ENCODE measurements at places on chromosomes 3 and 15.

DNA sequence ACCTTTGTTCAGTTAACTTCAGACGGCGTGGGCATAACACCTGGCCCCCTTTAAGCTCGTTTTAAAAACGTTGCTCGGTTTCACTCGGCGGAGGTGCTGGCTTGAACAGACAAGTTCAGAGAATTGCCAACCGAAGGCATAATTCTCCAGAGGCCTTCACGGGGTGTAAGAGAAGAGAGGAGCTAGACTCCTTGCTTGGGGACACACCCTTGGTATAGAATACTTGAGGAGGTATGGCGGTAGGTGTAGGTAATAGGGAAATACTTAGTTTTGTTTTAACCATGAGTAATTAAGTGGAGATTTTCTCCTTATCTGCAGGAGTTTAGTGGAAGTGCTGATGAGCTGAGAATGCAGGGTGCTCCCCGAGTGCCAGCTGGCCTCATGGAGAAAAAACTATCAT, 921 bp downstream of the FBXL2 start:
- DNase-seq: no peak

- no peak for DNase-seq
Observed at GRCh38 chr15:44015545-44016305, 179.3 kb downstream of the FRMD5 start.

- no peak for DNase-seq
Observed at GRCh38 chr3:59879031-59879581, 829.3 kb upstream of the CFAP20DC start.

DNA sequence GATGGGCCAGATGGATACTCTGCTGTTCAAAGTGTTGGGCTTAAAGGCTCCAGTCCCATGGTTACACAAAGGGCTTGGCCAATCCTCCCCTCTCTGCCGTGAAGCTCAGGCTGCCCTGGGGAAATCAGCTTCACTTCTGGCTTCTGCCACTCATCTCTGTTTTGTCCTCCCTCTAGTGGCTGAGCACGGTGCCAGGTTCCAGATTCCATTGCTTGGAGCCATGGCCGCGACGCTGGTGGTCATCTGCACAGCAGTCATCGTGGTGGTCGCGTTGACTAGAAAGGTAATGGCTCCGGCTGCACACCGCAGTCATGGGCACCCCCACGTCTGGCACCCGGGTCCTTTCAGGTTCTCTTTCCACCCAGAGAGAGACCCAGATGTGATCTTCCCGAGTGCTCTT, 5.6 kb downstream of the TIGIT start:
- no peak for DNase-seq

- DNase-seq: no peak
Observed at GRCh38 chr3:141191097-141191749, 40.4 kb upstream of the PXYLP1 start.

DNA sequence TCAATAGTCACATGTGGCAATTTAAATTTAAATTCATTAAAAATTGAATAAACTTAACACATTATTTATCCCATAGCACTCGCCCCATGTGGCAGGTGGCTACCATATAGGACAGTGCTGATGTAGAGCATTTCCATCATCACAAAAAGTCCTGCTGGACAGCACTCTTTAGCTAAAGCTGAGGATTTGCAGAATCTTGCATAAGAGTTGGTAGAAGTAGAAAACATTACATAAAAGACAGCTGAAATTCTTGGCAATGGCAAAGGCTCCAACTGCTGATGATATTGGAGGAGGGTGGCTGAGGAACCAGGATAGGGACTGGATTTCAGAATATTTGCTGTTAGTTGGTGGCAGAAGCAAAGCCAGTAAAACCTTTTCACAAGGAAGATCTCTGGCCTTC, 230.7 kb upstream of the SATB1 start:
- DNase-seq: no peak

- no peak for DNase-seq
Observed at GRCh38 chr15:98815207-98815606, 166.9 kb downstream of the IGF1R start.

- no peak for DNase-seq
Observed at GRCh38 chr15:65421360-65422215, 1.2 kb downstream of the IGDCC4 start.

DNA sequence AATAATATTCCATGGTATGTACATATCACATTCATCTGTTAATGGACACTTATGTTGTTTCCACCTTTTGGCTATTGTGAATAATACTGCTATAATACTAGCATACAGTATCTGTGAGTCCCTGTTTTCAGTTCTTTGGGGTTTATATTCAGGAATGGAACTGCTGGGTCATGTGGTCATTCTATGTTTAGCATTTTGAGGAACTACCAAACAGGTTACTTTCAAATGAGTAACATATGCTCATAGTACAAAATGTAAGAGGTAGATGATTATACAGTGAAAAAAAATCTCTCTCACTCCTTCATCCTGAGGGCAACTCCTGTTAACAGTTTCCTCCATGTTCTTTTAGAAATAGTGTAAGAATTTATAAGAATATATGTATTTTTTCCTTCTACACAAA, 162.2 kb downstream of the PLD1 start:
- no peak for DNase-seq

GRCh38 chr3:88617283-88617682, 467.5 kb downstream of the C3orf38 start:
- no peak for DNase-seq

GRCh38 chr3:77427528-77427927, 387.6 kb downstream of the ROBO2 start:
- no peak for DNase-seq

DNA sequence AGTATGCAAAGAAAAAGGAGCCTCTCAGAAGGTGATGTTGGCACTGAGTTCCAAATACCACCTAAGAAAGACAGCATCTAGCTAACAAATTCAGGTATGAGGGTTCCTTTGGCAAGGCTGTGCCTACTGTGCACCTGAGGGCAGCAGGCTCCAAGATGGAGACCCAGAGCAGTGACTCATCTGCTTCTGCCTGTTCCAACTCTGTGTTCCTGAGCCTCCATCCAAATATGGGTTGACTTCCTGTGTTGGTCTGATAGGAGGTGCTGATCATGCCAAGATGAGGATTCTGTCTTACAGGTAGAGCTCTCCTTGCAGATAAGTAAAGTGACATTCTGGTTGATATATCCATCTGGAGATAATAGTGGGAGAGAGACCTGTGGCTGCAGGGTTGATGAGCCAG, 26.0 kb downstream of the SV2B start:
- DNase-seq: no peak

GRCh38 chr15:44492040-44492439, 44.9 kb upstream of the EIF3J start:
- no peak for DNase-seq

- no peak for DNase-seq
Observed at GRCh38 chr3:128489927-128490649, 2.9 kb downstream of the GATA2 start.

GRCh38 chr15:52636459-52636858, 42.7 kb downstream of the ATOSA start:
- DNase-seq: no peak

DNA sequence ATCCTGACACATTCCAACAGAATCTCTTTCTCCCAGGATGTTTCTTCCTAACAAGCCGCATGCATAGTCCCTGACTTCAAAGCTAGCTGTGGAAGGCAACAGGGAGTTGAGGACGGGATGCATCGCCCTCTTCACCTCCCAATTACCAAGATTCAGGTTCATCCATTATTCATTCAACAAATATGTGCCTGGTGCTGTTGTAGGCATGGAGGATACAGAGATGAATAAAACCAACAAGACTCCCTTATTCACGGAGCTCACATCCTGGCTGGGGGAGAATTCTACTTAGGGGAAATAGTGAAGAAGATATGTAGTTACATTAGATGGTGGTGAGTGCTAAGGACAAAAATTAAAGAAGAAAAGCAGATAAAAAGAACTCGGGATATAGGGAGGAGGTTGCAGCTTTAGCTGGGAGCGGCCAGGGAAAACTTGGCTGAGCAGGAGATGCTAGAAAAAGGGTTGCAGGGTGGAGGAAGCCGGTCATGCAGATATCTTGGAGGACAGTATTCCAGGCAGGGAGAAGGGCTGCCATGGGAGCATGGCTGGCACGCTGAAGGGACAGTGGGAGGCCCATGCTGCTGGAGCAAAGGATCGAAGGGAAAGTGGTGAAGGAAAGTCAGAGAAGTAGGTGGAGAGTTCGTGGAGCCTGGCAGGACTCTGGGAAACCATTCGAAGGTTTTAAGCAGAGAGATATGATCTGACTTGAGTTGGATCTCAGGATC, 5.0 kb downstream of the ITGB5 start:
- DNase-seq: no peak

GRCh38 chr15:92653836-92654539, 1.6 kb downstream of the FAM174B start:
- DNase-seq: peak; percentile 91

GRCh38 chr3:111906656-111907055, 47.6 kb downstream of the PHLDB2 start:
- no peak for DNase-seq

- DNase-seq: no peak
Observed at GRCh38 chr3:14741510-14741909, 66.6 kb downstream of the C3orf20 start.

GRCh38 chr3:31934866-31935265, 46.2 kb downstream of the OSBPL10 start:
- DNase-seq: no peak

DNA sequence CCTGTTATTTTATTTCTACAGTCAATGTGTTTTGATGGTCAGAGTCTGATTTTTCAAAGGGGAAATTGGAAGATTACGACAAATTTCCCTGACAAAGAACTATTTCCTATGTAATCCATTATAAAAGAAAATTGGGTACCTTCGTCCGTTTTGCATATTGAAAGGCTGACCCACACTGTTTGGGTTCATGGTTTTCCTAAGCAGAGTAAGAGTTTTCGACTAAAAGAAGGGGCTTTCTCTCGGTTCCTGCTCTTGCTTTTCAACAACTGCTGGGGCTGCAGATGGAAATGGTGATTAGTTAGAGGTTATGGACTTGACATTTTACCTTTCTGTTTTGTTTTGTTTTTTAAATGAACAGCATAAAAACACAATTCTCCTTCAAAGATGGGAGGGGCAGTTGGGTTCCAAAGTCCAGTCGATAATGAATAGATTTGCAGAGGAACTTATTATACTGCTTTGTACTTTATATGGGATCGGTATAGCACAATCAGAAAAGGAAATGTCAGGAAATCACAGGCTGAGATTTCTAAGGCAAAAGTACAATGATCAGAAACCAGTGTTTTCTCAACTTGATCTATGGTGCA, 978 bp downstream of the KCNMB2 start:
- DNase-seq: no peak

GRCh38 chr3:57577801-57578200, 19.3 kb downstream of the ARF4 start:
- no peak for DNase-seq

DNA sequence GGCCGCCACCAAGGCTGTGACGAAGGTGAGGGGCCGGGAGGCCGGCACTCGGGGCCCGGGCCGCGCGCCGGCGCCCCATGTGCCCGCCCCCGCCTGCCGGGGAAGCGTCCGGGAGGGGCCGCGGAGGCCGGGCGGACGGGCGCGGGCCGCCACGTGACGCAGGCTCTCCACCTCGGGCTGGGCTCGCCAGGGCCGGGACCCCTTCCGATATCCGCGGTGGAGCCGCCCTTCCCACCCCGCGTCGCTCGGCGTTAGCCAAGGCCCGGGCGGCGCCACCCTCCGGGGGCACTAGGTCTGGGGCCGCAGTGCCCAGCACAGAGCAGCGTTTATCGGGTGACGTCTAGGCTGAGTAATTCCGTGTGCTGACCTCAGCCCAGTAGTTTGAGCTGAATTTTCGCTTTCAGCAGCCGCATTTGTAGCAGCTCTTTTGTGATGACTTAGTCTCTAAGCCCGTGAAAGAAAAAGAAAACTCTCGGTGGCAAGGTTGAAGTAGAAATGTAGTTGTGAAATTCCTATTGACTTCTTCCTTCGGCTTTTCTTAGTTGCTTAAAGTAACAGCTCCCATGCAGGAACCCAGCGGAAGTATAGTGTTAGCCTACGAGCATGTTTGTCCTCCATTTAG, 885 bp downstream of the CDV3 start:
- no peak for DNase-seq

- DNase-seq: no peak
Observed at GRCh38 chr3:71064956-71065763, 518.4 kb downstream of the FOXP1 start.

GRCh38 chr3:127940116-127940515, 25.1 kb downstream of the KBTBD12 start:
- DNase-seq: no peak

DNA sequence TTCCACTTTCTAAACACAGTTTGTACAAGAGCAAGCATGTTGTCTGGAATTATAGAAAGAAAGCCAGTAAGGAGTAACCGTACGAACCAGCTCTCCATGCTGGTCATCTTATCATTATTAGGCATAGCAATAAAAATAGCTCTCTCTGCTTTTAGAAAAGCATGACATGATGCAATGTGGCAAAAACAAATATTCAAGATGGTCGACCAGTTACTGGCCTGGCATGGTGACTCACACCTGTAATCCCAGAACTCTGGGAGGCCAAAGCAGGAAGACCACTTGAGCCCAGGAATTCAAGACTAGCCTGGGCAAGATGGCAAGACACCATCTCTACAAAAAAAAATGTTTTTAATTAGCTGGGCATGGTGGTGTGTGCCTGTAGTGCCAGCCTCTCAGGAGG, 2.6 kb upstream of the MAP4 start:
- no peak for DNase-seq

- no peak for DNase-seq
Observed at GRCh38 chr3:116140100-116140689, 305.1 kb downstream of the LSAMP start.

GRCh38 chr3:42151596-42152168, 60.5 kb downstream of the TRAK1 start:
- no peak for DNase-seq

DNA sequence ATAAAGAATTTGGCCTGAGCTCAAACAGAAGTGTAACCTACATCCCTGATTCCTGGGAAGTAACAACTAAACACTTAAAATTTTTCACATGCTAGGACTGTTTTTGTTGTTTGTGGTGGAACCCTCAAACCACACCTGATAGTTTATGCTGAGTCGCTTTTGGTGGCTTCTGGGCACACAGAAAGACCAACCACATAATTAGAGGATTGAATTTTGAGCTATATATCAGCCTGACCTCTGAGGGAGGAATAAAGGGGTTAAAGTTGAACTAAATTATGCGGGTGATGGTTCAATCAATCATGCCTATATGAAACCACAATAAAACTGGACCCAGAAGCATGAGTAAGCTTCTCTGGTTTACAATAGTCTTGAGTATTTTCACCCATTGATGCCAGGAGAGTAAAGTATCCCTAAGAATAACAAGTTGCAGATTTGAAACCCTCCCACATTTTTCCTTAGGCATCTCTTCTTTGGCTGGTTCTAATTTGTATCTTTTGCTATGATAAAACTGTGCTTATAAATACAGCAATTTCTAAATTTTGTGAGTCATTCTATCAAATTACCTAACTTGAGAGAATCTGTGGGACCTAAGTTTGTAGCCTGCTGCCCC, 1304.5 kb upstream of the GBE1 start:
- no peak for DNase-seq

- DNase-seq: no peak
Observed at GRCh38 chr3:87288446-87288845, 12.1 kb upstream of the POU1F1 start.

DNA sequence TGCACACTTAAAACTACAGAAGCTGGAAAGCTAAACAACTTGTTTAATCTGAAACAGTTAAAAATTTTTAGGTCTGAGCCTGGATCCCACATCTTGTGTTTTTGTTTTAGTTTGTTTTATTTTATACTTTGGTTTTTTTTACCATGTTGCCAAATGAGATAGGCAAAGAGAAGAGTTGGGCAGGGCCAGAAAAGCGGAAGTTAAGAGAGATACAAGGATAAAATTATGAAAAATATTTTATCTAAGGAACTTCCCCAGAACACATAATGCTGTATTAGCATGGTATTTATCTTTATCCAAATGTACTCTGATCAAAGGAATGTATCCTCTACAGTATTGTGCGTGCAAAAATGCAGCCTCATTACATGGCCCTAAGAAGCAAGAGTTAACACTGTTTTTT, 50.7 kb downstream of the PROS1 start:
- no peak for DNase-seq
